ENCODE measurements at places on chromosomes 5 and 9.

- no peak for DNase-seq
These were observed 15.4 kb upstream of the CERCAM start for GRCh38 chr9:128405077-128405779.

DNA sequence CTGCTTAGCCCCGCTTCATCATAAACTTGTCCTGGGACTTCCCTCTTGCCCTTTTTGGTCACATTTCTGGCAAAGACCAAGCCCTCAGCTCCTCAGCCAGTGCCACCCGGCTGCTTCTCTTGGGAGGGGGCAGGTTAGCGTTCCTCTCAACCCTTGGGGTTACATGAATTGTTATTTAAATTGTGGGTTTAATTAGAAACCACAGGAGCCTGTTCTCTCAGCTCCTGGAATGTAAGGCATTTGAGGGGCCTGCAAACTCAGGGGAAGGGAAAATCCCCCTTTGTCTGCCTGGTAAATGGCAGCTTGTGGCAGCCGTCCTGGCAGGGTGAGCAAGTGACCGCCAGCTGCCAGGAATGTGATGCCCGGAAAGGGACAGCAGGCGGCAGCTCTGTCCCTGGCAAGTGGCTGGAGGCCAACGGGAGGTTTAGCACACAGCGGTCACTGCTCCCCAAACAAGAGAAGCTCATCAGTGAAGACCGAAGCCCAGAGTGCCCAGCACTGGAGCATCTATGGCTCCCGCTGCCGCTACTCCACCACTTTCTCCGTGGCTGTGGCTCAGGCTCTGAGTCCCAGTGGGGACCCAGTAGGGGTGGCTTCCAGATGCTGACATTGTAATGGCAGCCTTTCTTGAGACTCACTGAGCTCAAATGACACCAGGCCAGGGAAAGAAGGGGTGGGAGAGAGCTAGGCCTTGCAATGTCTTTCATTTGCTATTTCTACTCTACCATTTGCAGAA, 51.7 kb downstream of the SHB start:
- DNase-seq = no peak

DNA sequence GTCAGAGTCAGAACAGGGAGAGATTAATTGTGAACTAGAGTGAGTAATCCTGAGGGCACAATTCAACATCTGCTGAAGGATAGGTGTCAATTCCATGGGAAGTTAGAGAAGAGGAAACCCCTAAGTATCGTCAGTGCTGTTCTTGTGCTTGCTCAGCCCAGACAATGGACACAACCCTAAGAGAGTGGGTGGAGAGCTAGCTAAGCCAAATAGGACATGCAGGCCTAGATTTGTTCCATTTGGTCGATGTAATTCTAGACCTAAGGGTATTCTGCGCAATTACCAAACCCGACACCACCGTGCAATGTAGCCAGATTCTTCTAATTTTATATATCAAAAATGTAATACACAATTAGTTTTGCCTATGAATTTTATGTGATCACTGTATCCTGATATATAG, 431.6 kb downstream of the SH3GL2 start:
- no peak for DNase-seq

GRCh38 chr9:112586599-112587155, 100.0 kb downstream of the KIAA1958 start:
- no peak for DNase-seq

DNA sequence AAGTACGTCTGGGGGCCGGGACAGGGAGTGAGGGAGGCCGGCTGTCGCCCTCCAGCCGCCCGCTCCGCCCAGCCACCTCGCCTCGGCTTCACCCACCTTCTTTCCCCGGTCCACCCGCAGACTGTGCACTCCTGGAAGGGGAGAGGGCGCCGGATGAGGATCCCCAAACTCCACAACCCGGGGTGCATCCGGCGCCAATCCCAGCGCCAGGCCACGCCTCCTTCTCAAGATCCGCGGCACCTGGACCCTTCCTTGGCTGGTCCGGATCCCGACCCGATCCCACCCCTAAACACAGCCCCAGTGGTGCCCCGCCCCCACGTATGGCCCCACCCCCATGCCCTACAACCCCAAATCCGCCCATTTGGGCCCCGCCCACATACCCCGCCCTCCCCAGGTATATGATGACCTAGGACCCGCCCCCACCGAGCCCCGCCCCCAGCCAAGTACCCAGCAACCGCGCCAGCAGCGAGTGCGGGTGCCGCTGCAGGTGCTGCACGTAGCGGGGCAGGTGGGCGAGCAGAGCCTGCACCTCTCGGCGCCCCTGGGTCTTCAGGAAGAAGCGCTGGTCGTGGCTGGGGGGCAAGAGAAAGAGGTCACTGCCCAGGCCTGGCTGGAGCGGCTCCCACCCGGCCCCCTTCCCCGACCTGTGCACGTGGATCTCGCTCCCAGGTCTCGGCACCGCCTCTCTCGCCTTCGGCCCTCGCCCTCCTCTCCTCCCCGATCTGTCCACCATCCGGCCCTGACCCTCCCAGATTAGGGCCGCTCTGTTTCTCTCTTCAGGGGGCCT, 3.2 kb downstream of the PIP5KL1 start:
- DNase-seq = no peak

DNA sequence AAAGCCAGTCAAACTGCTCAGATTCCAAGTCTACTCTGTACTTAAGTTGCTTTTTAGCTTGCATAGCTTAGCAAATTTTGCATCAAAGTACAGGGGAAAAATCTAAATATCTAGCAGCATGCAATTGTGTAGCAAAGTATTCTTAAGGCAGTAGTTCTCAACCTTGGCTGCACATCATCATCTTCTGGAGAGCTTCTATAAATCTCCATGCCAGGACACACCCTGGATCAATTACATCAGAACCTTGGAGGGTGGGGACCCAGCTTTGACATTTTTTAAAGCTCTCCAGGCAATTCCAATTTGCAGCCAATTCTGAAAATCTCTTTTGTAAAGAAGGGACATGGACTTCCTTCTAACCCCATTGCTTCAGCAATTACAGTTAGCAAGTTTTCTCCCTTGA, 187.5 kb downstream of the SNCAIP start:
- no peak for DNase-seq

GRCh38 chr5:126004636-126005035, 418.6 kb upstream of the GRAMD2B start:
- no peak for DNase-seq

GRCh38 chr9:74447451-74448193, 49.5 kb upstream of the RORB start:
- no peak for DNase-seq

GRCh38 chr9:71269859-71270258, 148.4 kb upstream of the TRPM3 start:
- DNase-seq = no peak

GRCh38 chr9:73780916-73781315, 629.3 kb downstream of the ANXA1 start:
- DNase-seq = no peak

GRCh38 chr5:98206566-98206965, 566.9 kb upstream of the RGMB start:
- DNase-seq = no peak

All from NCI-H1417 treated with DMSO at 0.1 percent for 48 hours (cell line).